ENCODE measurements at places on chromosomes 16 and 17.

GRCh38 chr17:82257473-82257872 is 16.0 kb downstream of the CSNK1D start:
- DNase-seq: peak; percentile 79

DNA sequence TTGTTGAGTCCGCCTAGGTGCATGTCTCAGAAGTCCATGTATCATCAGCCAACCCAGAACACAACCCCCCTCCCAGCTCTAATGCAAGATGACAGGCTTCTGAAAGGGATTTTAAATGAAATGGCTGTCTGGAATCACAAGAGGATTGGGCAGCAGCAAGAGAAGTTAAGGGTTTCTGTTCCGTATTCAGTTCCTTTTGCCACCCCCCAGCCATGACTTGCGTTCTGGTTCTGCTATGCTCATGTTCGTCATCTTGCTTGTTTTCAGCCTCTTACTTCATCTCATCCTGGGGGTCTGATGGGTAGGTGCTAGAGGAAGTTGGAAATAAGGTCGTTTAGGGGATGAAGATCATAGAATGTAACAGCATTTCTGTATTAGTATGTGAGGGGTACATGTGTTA is 12.0 kb downstream of the MINK1 start:
- peak; percentile 52 for DNase-seq

GRCh38 chr17:10130677-10131076 is 67.7 kb downstream of the GAS7 start:
- DNase-seq: no peak

- no peak for DNase-seq
These were observed 22.7 kb downstream of the WNT9B start for GRCh38 chr17:46873941-46874645.

DNA sequence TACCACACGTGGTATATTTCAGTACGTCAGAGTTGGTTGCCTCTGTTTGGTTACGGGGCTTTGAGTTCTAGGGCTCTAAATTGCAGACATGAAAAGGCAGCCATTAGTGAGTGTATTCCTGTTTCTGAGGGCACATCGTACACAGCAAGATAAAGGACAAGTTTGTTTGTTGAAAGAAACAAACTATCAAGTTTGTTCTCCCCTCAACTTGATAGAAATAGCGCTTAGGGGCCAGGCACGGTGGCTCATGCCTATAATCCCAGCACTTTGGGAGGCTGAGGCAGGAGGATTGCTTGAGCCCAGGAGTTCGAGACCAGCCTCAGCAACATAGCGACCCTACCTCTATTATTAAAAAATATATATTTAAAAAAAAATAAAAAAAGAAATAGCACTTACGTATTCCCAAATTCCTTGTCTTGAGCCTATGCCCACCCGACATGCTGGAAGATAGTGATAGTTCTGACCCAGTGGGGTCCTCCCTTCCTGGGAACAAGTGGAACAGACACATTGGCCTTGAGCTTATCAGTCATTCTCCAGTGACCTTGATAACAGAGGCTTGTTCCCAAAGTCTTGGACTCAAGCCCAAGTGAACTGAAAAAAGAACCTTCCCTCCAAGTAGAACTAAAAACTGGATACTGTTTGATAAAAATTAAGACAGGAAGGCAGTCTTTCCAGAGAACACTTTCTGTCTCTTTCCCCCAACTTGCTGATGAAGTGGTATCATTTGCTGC is 139.9 kb upstream of the CACNG3 start:
- DNase-seq: no peak

DNA sequence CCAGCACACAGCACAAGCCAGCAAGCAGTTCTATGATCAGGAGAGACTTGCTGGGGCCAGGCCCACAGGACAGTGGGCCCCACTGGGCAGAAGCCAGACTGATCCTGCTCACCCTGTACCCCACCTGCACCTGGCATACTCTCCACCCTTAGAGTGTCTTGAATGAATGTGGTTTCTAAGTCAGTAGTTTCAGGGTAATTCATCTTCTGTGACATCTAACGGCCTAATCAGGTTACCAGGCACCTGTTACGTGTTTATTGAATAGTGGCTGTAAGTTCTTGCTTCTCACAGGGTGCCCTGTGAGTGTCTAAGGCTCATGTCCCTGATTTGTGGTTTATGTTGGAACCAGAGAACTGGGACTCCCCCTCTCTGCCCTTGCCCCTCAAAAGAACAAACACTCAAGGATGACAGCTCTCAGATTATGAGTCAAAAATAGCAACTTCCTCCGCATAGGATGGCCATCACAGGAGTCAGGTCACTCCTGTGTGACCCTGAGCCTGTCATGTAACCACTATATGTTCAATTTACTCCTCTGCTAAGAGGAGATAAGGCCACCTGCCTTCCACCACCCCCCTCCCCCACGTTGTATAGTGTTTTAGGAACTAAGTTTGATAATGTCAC is 7.0 kb upstream of the OR2C1 start:
- DNase-seq: no peak

GRCh38 chr17:37384560-37385149 is 8.9 kb downstream of the C17orf78 start:
- DNase-seq: no peak

DNA sequence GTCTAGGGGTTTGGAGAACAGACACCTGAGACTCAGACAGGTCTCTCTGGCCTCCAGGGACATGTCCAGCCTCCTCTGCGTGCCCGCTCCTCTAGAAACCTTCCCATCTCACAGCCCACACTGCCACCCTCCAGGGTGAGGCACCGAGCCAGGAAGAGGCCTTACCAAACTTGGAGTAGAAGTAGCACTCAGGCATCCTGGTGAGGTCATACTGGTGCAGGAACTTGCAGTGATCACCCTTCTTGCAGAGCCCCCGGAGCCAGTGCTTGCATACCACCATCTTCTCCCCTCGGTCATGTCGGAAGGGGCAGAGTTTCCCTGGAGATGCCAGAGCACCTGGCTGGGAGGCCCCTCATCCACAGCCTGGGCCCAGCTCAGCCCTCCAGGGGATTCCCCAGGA is 4.2 kb downstream of the CPSF4L start:
- no peak for DNase-seq

- DNase-seq: no peak
These were observed 716 bp upstream of the HIC1 start for GRCh38 chr17:2054262-2054511.

- DNase-seq: no peak
These were observed 40.4 kb upstream of the DNAJA2 start for GRCh38 chr16:47013910-47014309.

DNA sequence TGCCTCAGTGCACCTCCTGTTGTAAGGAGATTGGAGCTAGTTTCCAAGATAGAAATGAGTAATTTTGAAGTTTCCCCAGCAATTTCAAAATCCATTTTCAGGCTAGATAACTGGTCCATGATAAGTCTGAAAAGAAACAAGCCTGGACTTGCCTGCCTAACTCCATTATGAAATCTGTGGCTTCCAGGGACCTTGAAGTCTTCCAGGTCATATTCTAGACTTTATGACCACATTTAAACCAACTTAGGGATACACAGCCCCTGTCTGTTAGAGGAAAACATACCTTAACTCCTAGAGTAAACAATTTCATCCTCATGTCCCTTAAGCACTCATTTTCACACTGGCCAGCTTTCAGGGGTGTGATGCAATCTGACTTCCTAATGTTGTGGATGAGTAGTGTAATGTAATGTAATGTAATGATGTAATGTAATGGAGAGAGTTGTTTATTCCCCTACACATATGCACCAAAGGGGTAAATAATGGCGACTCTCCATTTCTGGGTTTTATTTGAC is 96.7 kb upstream of the FAM20A start:
- DNase-seq: no peak

DNA sequence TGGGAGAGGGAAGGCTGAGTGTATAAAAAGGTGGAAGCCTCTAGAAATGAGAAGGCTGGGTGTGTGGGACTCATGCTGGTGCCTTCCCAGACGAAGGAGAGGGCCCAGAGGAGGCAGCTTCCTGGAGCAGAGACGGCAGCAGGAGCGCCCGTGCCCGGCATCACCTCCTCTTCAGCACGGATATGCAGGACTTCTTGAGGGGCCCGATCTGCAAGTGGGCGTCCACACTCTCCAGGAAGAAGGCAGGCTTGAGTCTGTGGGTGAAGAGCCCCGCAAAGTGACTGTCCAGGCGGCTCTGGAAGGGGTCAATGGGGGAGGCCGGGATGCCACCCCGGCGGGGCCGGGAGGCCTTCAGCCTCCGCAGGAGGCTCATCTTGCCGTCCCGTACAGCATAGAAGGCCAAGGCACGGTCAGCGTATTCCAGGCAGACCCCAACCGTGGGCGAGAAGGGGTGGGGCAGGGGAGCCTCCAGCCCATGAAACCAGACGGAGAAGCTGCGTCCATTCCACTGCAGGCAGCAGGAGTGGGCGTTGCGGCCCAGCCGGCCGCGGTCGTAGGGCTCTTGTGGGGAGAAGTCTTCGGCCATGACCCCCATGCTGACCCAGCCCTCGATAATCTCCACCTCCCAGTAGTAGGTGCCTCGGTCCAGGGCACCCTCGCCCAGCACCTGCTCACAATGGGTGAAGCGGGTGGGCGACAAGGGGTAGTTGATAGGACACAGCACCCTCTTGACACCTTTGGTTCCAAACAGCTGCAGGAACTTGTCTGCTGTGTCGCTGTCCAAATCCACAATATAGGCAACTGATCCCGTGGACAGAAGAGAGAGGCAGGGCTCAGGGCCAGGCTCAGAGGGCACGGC is 3.8 kb downstream of the TRIM47 start:
- no peak for DNase-seq

- DNase-seq: no peak
These were observed 232.4 kb upstream of the PSMD7 start for GRCh38 chr16:74064120-74064735.

GRCh38 chr17:14295676-14296075 is 5.2 kb upstream of the HS3ST3B1 start:
- no peak for DNase-seq

DNA sequence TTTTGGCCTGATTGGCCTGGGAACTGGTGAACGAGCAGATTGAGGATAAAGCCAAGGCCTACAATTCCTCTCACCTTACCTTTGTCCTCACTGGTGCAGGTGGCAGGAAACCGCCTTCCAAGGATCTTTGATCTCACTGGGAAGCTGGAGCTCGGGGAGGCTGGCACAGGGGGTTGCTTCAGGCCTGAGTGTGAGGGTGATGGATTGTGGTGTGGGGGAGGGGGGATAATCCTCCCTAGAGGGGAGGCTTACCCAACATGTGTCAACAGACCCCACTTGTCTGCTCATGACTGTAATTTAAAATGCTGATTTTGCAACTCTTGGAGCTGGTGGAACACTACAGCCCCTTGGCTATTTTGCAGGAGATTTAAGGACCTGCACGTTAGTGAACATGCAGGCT is 4.5 kb upstream of the RMI2 start:
- DNase-seq: no peak

DNA sequence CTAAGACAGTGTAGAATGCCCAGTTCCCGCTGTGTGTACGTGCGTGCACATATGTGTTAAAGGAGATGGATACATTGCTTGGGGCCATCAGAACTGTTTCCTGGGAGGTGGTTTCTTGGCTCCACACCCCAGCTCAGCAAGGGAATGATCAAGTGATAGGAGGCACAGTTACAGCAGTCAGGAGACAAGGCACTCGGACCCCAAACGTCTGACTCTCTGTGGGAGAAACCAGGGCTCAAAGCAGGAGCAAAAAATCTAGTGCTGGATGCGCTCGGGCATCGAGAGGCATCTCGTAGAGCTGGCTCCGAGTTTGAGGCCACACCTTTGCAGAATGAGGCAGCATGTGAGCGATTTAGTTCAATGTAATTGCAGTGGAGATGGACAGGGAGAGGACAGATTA is 71.9 kb downstream of the RBBP6 start:
- DNase-seq: no peak

- DNase-seq: no peak
These were observed 122.3 kb upstream of the CIBAR2 start for GRCh38 chr16:85234310-85235204.

GRCh38 chr16:71431991-71432390 is 9.9 kb downstream of the TLE7 start:
- DNase-seq: no peak

DNA sequence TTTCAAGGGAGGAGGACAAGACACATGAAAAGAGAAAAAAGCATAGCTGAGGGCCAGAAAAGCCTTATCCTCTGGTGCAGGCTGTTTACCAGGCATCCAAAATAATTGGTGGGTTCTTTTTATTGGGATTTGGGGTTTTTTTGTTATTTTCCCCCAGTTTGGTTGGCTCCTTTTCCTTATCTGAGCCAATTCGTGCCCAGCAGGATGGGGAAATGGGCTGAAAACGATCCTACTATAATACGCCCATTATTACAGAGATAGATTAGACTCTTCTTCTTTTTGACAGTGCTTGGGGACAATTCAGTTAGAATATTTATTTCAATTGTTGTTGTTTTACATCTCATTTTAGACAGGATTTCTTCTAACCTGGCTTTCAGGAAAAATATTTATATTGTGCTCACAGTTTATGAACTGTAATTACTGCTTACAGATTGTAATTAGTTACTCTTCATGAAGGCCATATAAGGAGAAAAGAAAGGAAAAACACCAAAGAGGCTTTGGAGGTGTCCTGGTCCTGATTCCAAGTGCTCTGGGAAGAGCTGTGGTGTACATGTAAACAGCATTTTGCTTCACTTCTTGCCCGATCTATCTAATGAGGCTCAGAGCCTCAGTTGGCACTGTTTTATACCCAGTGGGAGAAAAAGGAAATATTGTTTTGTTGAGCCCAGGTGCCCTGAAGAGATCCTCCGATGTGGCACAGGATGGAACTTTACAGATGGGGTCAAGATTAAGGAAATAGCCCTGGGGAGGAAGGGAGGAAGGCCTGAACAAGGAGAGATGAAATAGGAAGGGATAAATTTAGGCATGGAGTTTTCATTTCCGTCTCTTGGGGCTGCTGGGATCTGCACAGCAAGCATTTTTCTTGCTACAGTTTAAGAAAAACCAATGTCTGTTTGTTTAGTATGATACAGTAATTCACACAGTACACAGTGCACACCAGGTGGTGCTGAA is 611 bp upstream of the ANKRD40 start:
- no peak for DNase-seq

GRCh38 chr17:76868669-76869495 is 678 bp downstream of the MGAT5B start:
- DNase-seq: no peak

DNA sequence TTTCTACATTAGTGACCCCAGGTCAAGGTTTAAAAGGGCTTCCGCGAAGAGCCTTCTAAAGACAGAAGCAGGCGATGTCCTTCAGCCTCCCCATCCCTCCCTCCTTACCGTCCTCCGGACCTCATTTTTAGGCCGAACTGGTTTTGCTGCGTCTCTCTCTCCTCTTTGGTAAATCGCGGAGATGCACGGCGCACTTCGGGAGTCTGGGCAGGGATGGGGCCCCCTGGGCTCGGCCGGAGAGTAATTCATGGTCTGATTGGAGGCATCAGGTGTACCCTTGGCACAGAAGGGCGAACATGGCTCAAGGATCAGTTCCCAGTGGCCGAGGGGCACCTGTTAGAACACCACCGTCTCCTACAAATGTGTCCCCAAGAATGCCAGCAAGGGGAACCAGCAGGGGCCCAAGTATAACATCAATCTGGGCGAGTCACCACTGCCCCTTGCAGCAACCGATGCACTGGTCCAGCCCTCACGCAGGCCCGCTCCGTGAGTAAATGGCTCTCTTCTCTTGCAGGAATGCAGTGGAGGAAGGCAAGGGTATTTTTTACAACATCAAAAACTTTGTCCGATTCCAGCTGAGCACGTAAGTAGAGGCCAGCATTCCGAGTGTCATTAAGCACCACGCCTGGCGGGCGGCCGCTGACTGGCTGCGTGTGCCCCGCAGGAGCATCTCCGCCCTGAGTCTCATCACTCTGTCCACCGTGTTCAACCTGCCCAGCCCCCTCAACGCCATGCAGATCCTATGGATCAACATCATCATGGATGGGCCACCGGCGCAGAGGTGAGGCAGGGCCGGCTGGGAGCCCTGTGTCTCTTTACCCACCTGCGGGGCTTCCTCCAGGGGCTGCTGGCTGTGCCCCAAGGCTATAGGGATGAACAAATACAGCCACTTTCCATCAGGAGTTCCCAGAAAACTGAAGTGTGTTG is 45.6 kb downstream of the MEAK7 start:
- no peak for DNase-seq
